ENCODE measurements at places on chromosomes 12 and 14. TPM values are rescaled to one million over a fixed set of nuclear protein-coding genes. Genes with fewer than 3 reads are reported as not detected.
A peak's percentile ranks its signal among the peaks of the same experiment; 100 is the strongest.

DNA sequence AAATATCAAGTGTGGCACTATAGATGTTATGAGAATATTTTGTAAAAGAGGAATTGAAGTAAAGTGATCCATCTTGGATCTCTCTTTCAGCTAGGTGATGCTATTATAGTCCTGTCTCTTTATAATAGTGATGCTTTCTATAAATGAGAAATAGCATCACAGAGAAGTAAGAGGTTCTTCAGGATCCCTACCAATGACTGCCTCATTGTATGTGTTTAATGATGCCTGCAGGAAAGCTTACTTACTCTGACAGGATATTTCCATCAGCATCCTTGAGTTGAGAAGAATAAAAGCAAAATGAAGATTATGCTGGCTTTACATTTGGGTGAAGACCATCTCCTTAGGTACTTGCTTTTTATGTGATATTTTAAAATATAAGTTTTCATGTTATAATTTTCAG lies 846.0 kb upstream of the LRFN5 start:
- H3K4me3 ChIP-seq = no peak overlapping the region
- no peaks in the 10 kb centered on the region for H3K27me3 ChIP-seq
- no peak for DNase-seq
- no peaks in the 10 kb centered on the region for H3K36me3 ChIP-seq
- no peaks in the 10 kb centered on the region for H3K4me1 ChIP-seq
- no peak overlapping the region for H3K27ac ChIP-seq

GRCh38 chr12:5138256-5138655 lies 94.6 kb downstream of the KCNA5 start:
- H3K36me3 ChIP-seq = no peaks in the 10 kb centered on the region
- no peak for DNase-seq
- no peak overlapping the region for H3K4me3 ChIP-seq
- no peak overlapping the region for H3K27ac ChIP-seq

- H3K27me3 ChIP-seq = no peaks in the 10 kb centered on the region
- peak; percentile 71 for DNase-seq
- H3K4me3 ChIP-seq = peak within 1 kb of the TSS; percentile 97
- no peaks in the 10 kb centered on the region for H3K36me3 ChIP-seq
- peak within 1 kb of the TSS; percentile 85 for H3K27ac ChIP-seq
These were observed at the start of gene ITGA5 for GRCh38 chr12:54419088-54419887. TSS of gene ITGA5 (minus strand) at chr12:54419266. CDS start at chr12:54419198, 68 bp downstream.

- no peak for DNase-seq
- no peaks in the 10 kb centered on the region for H3K27me3 ChIP-seq
- no peak overlapping the region for H3K27ac ChIP-seq
- no peak overlapping the region for H3K4me3 ChIP-seq
- peaks cover 3% of the 10 kb centered on the region for H3K4me1 ChIP-seq
These were observed 6.5 kb downstream of the WNT5B start for GRCh38 chr12:1635301-1636095.

AQP2 gene
- total RNA-seq = not detected

DBX2 gene
- total RNA-seq = not detected

Data from fibroblast of lung (primary cell).